ENCODE measurements at places on chromosomes 2 and 18.

- no peak for DNase-seq
Measured at GRCh38 chr18:62399276-62399675, 74.2 kb downstream of the TNFRSF11A start.

DNA sequence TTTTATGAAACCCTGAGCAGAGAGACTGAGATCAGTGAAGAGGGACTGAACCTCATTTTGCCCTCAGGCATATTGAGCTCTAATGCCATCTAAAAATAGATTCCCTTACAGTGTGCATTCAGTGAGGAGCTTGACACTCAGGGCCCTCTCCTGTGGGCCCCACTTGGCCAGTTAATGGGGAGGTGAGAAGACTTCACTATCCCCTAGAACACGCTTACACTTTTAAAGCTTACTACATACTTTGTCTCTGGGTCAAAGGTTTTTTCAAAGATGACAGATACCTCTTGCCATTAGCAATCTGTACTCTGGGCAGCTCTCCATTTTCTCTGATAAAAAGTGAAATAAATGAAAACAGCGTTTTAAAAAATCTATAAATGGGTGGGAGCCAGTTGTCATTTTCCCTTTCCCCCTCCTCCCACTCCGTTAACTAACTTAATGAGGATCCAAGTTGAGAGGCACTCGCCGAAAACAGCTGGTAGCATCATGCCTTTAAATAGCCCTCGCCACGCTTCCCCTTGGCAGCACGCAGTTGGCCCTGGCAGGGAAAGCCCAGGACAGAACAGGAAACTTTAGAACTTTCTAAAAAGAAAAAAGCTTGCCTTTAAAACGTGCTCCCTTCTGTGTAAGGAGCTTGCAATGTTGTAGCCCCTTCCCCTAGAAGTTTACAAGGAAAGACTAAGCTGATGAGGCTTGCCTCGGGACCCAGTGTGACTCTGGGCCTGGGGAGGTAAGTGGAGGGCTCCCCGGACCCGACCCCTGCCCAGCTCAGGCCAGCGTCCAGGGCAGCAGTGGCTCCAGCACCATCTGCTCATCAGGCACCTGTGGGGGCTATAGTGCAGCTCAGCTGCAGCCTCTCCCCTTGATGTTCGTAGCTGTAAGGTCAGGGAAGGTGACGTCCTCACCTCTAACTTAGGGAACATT is 58.8 kb upstream of the FOSL2 start:
- DNase-seq = no peak

DNA sequence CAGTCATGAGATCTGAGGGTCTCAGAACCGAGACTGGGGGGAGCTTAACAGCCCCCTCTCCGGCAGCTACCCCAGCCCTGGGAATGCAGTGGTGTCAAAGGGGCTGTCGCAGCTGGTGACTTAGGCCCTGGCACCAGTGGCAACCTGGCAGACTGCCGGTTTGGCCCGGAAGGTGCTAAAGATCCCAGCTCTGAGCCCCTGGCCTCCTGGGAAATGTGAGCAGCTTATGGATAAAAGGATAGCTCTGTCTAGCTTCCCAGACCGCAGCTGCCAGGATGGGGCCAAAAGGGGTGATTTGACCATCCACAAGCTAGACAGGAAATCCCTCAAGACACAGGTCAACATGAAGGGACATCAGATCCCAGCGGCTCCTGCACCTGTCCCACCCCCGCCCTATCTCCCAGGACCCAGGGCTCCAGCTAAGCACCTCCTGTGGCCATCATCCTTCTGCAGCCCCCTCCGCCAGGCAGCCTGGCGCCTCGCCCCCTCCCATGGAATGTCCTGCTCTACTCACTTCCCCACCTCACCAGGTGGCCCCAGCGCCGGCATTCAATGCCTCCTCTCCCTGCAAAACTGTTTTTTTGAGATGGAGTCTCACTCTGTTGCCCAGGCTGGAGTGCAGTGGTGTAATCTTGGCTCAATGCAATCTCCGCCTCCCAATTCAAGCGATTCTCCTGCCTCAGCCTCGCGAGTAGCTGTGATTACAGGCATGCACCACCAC is 33.2 kb upstream of the EFHD1 start:
- DNase-seq = no peak

DNA sequence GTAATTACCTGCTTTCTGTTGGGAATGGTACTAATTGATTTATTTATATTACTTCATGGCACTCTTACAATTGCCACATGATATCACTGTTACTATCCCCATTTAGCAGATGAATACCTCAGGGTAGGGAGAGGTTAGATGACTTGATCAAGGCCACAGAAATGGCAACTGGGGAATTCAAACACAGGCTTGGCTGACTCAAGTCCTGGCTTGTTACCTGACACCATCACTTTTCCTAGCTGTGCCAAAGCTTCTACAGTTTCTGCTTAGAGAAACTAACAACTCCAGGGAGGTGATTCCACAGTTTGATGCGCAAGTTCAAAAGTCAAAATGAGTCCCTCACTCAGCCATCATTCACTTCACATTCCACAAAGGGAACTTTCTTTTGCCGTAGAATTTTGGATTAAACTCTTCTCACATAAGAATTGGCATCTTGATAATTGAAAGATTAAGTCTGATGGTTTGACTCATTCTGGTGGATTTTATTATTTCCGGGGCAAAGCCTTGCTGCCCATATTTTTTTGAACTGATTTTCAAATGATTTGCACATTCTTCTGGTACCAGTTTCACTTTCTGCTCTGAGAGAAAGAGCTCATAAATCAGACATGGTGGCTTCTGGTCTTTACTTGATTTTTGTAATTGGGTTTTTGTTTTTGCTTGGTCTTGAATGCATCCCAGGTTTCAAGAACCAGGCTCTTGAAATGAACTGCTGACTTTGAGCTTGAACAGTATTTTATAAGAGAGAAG is 656.8 kb downstream of the BCL11A start:
- no peak for DNase-seq

- DNase-seq = no peak
Measured at GRCh38 chr2:86686460-86686859, 33.6 kb upstream of the RMND5A start.

GRCh38 chr2:74576211-74576862 is 21.8 kb downstream of the DOK1 start:
- DNase-seq = no peak

DNA sequence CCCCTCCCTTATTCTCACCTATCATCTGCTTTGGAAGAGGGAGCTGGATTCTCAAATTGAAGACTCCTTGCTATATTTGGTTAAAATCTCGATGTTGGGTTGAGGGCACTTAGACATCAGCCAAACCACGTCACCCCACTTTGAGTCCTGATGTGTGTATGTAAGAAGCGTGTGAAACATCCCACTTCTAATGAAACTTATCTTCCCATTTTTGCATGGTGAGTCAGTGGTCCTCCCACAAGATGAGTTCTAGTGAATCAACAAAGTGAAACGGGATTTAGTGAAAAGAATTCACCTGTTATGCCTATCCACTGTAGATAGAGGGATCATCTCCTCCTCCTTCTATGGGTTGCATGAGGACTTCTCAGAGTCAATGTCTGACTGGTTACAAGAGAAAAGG is 51.4 kb upstream of the SPRED2 start:
- DNase-seq = no peak

DNA sequence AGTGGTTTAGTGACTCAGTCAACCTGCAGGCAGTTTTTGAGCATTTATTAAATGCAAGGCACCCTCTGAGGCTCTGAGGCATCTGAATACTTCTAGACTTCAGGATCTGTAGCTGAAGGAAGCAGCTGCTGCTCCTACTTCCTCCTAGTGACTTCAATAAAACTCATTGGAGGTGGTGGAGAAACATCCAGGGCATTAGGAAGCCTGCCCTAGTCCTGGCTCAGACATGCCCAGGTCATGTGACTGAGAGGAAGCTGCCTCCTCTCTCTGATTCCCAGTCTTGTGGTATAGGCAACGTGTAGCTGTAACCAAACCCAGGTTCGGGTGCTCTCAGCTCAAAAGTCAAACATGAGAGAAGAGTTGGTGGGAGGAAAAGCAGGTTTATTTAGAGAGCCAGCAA is 287.2 kb upstream of the GYPC start:
- no peak for DNase-seq

GRCh38 chr2:219476652-219477151 is 22.0 kb upstream of the GMPPA start:
- DNase-seq = no peak

Data from omental fat pad (tissue), 4 donors.